ENCODE measurements at places on chromosomes 11 and 22. TPM values are rescaled to one million over a fixed set of nuclear protein-coding genes. Genes with fewer than 3 reads are reported as not detected.
A peak's percentile ranks its signal among the peaks of the same experiment; 100 is the strongest.

- peak; percentile 0 for DNase-seq
Measured at GRCh38 chr11:1128311-1129142, 29.2 kb upstream of the MUC5AC start.

DNA sequence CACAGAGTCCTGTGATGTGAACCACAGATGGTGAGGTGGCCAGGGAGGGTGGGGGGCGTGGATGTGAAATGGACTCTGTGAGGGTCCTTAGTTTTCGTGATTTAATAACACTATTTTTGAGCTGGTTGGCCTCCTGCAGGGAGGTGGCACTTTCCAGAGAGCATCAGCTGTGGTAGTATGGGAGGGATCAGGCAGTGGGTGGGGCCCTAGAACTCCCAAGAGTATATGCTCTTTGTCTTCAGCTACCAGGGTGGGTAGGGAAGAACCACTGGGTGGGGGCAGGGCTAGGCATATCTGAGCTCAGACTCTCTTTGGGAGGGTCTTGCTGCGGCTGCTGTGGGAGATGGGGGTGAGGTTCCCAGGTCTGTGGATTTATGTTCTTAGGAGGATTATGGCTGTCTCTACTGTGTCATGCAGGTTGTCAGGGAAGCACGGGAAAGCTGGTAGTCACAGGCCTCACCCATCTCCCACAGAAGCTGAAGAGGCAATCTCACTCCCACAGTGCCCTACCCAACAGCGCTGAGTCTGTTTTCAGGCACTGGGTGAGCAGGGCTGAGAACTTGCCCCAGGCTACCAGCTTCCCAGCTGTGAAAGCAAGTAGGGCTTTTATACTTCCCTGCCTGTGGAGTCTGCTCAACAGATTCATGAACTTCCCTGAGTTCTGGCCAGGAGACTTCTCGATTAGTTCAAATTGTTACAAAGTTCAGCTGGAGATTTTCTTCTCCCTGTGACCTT lies 47.9 kb upstream of the SNX19 start:
- DNase-seq = no peak

- no peak for DNase-seq
Measured at GRCh38 chr11:19924311-19924710, 211.7 kb downstream of the NAV2 start.

DNA sequence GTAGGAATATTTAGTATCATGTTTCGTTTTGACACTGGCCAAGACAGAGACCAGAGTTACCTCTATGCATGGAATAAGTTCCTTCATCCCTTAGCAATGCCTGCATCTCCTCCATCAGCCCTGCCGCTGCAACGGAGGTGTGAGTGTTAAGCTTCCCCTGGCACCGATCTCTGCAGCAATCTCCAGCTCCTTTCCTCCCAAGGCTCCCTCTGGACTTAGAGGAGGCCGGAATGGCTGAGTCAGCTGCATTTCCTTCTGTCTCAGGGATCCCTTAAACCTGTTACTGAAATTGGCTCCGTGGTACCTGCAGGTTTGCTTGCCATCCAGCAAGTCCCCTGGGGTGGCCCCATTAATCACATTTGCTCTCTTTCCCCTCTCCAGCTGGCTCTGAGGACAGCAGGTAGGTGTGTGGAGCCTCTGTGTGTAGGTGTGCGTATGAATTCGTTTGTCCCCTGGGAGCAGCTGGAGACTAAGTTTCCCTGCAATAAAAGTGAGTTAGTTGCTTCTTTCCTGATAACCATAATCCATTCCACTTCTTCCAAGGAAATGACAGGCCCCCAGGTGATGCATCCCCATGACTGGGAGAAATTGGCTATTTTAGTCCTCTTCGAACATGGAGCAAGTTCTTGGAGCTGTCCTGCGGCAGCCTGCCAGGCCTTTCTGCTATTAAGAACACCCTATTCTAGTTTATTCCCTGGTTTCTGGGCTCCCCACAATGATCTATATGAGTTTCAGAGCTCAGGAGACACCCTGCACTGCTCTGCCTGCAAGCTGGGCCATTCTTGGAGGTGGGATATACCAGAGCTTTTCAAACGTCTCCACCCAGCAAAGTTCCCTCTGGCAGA lies 457.2 kb upstream of the CADM1 start:
- DNase-seq = no peak

- no peak for DNase-seq
Measured at GRCh38 chr11:106088896-106089295, 11.4 kb downstream of the AASDHPPT start.

GRCh38 chr11:72005347-72006260 lies 6.9 kb downstream of the IL18BP start:
- no peak for DNase-seq

DNA sequence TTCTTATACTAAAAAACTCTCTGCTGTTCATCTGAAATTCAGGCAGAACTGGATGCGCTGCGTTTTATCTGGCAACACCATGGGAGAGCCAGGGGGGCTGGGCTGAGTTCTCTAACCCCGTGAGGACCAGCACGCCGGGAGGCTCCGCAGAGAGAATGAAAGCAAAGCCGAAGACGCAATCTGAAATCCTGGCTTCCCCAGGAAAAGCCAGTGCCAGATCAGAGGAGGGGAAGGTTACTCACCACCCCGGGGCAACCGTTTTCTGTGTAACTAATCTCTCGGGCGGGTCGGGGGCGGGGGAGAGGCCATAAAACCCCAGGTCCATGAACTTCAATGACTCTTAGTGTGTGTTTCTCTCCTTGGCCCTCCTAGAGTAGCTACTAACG lies 99.4 kb downstream of the SHANK2 start:
- peak; percentile 24 for DNase-seq

DNA sequence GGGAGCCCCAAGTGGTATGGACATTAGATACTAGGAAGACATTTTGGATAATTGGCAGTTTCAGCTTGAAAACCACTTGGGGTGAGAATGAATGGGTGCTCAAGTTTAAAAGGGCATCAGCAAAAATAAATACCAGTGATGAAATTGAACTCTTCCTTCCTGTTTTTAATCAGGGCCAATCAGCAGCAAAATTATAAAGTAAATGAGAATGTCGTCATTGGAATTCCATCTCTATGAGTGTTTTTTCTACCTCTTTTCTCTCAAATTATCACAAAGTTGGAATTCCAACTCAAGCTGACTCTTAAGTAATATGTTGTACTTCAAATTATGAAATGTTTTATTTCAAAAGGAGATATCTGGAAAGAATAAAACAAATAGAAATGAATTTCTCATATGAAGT lies 730.6 kb downstream of the METTL15 start:
- no peak for DNase-seq

DNA sequence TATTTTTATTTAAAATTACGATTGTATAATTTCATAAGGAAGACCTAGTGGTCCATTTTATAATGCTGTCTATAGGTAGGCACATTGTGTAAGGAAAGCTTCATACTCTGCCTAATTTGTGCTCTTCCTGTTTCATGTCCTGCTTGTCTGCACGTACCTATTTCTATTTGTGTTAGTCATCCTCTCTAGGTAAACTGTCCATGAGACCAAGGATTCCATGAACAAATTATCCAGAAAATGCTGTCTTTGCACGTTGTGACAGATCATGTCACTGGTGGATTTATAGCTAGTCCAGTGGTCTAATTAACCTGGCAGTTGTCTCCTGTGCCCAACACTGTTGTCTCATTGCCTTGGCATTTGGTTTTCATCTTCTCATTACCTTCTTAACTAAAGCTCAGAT lies 44.7 kb downstream of the DNAJC24 start:
- DNase-seq = no peak

DNA sequence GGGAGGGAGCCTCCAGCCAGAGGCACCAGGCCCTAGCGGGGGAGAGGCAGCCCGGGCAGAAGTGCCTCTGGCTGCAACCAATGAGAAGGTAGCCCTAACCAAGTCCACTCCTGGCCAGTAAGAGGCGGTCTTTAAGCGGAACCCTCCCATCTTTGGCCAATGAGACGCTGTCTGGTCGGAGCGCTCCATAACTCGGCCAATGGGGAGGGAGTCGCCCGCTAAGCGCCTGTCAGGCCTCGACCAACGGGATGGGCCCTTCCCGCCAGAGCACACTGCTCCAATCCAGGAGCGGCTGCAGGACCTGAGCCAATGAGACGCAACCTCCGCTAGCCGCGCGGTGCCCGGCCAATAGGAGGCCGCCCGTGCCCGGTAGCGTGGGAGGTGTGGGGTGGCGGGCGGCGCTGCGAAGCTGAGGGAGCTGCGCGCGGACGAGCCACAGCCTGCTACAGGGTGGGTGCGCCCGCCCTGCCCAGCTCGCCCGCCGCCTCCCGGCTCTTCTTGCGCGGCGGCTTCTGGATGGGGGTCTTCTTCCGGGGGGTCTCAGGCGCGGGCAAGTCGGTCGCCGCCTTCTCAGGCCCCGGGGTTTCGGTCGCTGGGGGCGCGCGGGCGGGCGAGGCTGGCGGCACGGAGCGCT lies 12.6 kb downstream of the SCARF2 start:
- no peak for DNase-seq

DNA sequence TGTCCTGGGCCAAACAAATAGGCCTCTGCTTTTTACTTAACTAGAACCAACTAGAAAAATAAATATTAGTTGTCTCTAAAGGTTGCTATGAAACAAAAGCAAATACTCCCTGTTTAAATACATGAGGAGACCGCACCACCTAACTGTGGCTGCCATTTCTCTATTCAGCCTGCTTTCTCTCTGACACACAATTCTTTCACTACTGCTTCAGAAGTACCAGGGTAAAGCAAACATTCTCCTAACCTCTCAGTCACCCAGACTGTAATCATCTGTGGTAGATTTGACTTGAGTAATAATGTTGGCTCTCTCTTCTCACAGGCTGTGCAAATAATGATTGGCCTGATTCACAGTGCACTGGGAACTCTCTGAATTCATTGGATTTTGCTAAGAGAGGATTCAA lies 41.0 kb upstream of the MS4A8 start:
- no peak for DNase-seq

GRCh38 chr11:80815752-80816453 lies 1375.1 kb upstream of the TENM4 start:
- DNase-seq = no peak

- peak; percentile 77 for DNase-seq
Measured at GRCh38 chr11:3000032-3000961, 8.2 kb upstream of the NAP1L4 start.

DNA sequence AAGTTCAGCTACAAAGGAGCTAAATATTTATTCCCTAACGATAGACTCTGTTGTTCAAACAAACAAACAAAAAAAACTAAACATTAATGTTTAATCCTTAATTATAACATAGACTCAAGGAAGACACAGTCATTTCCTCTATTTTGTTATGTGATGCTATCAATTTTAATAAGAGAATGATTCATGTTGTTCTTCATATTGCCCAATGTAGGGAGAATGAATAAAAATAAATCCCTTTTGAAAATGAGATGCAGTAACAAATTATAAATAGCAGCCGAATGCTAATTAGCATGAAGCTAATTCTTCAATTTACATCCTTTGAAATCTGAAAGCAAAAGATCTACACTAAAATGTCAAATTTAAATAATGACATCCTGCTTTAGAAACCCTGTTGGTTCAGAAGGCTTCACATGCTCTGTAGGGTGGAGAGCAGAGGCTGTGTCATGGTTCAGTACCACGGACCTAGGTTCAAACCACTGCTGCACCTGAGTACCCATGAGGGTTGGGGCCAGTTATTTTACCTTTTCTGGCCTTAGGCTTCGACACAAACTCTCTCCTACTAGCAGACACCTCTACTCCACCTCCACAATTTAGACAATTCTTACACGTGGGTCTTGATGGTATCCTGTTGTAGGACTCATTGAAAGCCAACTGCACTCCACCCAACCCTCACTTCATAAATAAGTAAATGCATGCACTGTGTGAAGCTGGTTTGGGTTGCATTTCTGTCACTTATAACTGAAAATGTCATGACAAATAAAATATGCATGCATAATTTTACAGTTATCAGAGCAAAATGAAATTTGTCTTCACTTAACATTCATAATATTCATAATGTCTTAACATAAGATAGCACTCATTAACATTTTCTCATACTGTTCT lies 89.0 kb downstream of the RRAS2 start:
- no peak for DNase-seq

- peak; percentile 53 for DNase-seq
Measured at GRCh38 chr11:72238040-72238450, 5.9 kb downstream of the PHOX2A start.

DNA sequence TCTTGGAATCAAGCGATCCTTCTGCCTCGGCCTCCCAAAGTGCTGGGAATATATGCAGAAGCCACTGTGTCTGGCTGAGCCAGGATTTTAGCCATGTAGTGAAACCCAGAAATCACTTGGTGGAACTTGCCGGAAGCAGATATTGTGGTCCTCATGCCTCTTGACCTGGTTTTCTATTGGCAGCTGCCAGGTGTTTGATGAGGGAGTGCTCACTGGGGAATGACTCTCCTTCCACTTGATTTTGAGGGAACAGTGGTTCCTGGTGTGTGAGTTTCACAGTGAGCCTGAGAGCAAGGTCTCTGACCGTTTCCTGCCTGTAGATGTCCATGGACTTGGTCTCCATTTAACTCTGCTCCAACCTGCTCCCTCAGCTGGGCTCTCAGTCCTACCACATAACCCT lies 34.7 kb upstream of the ELF5 start:
- no peak for DNase-seq

- DNase-seq = no peak
Measured at GRCh38 chr11:35100013-35100383, 39.0 kb upstream of the CD44 start.

- no peak for DNase-seq
Measured at GRCh38 chr11:68269414-68270081, 2.2 kb downstream of the C11orf24 start.

- DNase-seq = no peak
Measured at GRCh38 chr22:43666457-43666856, 145.6 kb downstream of the EFCAB6 start.

DNA sequence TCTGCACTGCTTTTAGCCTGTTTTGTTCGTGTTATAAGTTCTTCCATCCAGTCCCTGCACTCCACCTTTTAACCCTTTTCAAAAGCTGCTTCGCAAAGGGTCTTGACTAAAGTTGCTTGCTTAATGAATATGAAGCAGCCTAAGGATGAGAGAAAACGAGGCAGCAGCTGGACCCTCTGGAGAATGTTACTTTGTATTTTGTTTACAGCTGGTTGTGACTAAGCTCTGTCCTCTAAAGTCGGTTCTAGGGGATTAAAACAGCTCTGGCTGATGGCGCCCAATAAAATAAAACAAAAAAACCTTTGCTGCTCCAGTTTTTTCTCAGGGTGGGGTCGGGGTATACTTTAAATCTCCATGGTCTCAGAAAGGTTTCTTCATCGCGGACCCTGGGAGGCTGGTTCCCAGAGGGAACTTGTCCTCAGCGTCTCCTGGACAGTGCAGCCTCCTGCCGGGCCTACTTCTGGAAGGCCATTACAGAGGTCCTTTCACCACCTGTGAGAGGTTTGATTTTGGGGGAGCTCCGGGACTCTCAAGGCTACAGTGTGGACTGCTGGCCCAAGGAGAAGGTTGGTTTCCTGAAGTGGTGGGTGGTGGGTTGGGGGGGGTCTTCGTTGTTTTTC lies 836 bp upstream of the RBM4 start:
- DNase-seq = no peak

GRCh38 chr11:112392904-112393303 lies 132.2 kb upstream of the PLET1 start:
- no peak for DNase-seq

KCNJ1 gene
- total RNA-seq = not detected

ROBO4 gene
- not detected for total RNA-seq

MRGPRX4 gene
- not detected for total RNA-seq

MMP27 gene
- not detected for total RNA-seq

HEPACAM gene
- not detected for total RNA-seq

IRAG1 gene
- total RNA-seq = not detected

MYOD1 gene
- total RNA-seq = not detected

YPEL1 gene
- 3.3 TPM for total RNA-seq

GGTLC3 gene
- total RNA-seq = not detected

ADAMTS15 gene
- 0.47 TPM for total RNA-seq

MS4A1 gene
- total RNA-seq = not detected

ALKBH8 gene
- 6.8 TPM for total RNA-seq
